ENCODE measurements at places on chromosomes 12 and 14.
A peak's percentile ranks its signal among the peaks of the same experiment; 100 is the strongest.

- DNase-seq = no peak
Observed at GRCh38 chr12:47383942-47384341, 304.2 kb upstream of the AMIGO2 start.

- no peak for DNase-seq
Observed at GRCh38 chr12:62098132-62098531, 162.1 kb upstream of the USP15 start.

GRCh38 chr14:88229428-88229827 is 93.6 kb downstream of the KCNK10 start:
- DNase-seq = no peak

DNA sequence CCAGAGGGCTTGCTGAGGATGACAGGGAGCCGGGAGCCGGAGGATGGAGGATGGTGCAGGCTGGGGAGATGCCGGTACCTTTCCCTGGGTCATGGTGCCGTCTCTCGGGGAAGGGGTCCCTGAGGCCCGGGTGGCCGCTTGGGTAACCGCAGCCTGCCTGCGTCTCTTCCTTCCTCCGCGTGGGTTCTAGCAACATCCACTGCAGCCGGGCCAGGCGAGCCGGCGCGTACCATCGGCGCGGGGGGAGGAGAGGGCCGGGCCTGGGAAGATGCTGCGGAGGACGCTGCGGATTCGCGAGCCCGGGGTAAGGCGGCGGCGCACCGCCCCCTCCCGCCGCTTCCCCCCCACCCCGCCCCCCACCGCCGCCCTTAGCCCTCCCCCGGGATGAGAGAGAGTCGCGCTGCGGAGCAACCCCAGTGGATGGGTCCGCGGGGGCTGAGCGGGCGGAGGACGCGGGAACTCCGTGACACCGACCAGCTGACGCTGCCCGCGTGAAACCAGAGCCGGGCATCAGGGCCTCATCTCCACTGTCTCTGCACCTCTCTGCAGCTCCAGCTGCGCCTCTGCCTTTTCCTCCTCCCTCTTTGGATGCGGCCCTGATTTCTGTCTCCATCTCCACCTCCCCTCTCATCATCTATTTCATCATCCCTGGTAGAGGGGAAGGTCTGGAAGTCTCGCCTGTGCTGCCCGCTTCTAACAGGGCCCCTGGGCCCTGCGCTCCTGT is at the start of gene FAIM2:
Gene FAIM2, minus strand, starts transcription at position 201 of the 724 bp plus-strand sequence. Its CDS starts 108 bp downstream, at position 93.
- peak; percentile 46 for DNase-seq

GRCh38 chr14:78135450-78135891 is 34.7 kb upstream of the NRXN3 start:
- DNase-seq = no peak

DNA sequence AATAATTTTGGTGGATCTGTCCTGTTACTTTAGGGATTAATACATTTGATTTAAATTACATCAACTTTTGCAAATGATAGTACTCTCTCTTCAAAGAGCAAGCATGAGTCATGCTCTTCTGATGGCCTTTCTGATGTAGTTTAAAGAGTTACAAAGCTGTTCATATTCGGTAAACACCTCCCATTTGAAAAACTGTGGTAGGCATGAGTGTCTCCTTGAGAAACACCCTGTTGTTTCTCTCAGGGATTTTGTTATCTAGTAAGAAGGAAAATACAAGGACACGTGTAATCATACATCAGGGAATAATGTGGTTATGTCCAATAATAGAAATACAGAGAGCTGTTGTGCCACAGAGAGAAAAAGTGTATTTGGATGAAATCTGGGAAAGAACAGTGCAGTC is 53.3 kb upstream of the E2F7 start:
- no peak for DNase-seq
